ENCODE measurements at places on chromosomes 4 and X.
A peak's percentile ranks its signal among the peaks of the same experiment; 100 is the strongest.

- no peak for DNase-seq
These were observed 129.5 kb downstream of the LARP7 start for GRCh38 chr4:112766422-112766821.

DNA sequence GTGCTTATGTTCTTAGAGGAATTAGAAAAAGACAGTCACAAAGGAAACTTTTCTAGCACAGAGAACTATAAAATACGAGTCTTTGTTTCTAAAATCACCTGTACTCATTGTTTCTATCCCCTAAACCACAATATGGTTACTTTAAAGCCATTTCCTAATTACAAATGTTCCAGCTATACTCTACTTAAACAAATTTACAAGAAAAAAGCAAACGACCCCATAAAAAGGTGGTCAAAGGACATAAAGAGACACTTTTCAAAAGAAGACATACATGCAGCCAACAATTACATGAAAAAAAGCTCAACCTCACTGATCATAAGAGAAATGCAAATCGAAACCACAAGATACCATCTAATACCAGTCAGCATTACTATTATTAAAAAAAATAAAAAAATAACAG is 447.3 kb downstream of the RAB28 start:
- DNase-seq, result no peak

DNA sequence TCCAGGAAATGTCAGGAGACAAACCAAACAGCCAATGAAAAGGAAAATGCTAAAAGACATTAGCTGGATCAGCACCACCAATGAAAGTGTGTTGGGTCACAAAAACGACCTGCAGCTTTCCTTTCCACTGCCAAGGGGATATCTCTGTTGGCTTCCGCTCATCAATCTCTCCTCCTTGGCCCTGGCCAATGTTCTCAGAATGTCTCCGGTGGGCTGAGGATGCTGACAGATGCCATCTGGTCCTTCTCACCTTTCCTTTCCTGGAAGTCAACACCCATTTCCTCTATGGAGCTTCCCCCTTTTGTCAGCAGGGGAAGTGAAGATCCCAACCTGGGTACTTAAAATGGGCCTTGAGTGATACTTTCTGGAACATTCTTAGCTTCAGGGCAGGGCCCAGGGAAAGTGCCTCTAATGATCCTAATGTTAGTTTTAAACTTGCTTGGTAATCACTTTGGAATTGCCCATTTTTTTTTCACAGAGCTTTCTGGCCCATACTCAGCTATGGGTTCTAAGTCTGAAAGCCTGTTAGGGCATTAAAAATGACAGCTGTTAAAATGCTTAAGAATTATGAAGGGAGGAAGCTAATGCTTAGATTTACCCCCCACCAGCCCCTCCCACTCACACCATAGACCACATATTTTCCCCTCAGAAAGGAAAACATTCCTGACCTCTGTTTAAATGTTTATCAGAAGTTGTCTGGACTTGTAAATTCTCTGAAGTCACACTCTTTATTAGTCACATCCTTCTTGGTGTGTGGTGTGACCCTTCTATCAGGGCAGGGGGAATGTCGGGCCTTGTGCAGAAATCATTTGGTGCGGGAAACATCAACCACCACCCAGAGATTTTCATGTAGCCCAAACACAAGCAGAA is 29.2 kb downstream of the IGFBP7 start:
- peak; percentile 82 for DNase-seq

DNA sequence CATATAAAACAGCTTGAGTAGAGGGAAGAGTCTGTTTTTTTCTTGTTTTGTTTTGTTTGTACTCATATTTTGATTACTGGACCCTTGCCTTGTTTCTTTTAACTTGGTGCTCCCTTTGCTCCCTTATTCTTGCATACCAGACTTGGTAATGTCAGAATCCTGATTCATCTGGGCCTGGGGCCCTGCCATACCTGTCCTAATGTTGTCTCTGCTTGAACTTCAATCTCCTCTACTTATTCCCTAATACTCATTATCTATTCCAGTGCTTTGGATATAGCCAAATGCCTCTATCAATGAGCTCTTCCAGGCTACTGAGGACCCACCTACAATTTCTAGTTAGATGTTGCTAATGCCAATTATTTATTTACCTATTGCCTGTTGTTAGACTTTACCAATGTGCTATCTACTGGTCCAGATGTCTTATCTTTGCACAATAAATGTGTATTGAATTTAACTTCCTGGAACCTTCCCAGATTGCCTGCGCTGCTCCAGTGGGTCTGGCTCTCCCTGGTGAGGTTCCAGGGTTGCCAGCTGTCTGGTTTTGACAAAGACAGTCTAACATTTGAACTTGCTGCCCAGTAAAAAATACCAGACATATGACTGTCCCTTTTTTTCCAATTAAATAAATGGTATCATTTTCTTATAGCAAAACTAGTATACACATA is 64.4 kb upstream of the ACSL4 start:
- DNase-seq, result no peak

- no peak for DNase-seq
These were observed 854 bp downstream of the RNF113A start for GRCh38 chrX:119870626-119871131.

- DNase-seq, result no peak
These were observed 43.0 kb upstream of the TAPT1 start for GRCh38 chr4:16269240-16269639.

DNA sequence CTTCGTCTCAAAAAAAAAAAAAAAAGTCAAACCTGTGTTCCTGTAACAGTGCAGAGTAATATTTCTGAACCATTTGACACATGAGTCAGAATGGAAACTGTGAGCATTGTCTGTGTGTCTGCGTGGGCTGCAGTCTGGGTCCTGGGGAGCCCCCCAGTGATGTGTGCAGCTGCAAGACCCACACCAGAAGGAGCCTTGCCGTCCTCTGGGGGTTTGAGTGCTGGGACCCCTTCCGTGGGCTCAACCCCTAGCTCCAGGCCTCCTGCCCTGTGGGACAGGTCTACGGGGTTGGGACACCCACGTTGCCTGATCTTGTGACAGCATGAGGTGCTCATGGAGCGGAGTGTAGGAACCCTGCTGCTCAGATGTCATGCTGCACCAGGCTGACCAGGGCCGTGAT is 43.7 kb downstream of the DDX3X start:
- DNase-seq, result no peak

DNA sequence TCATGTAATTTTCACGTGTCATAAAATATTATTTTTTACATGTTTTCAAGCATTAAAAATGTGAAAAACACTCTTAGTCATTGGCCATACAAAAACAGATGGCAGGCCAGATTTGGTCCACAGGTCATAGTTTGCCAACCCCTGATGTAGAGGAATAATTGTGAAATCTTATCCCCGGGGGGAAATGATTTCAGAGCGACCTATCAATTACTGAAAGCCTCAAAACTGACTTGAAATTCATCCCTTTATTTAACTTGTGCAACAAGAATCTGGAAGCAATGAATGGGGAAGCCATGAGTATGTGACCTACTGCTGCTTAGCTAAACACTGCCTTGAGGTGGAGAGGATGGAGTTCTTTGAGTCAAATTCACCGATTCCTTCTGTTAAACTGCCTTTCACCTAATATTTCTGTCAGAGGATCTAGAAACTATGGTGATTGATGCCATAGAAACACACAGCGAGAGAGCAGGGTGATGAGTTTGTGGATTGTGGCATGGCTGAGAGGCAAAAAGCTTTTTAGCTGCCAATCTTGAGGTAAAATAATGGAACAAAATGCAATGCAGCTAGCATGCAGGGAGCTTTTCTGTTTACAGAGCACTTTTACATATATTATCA is 30.3 kb upstream of the BRS3 start:
- DNase-seq, result no peak

- DNase-seq, result no peak
These were observed 8.3 kb downstream of the SEC24B start for GRCh38 chr4:109441862-109442458.

DNA sequence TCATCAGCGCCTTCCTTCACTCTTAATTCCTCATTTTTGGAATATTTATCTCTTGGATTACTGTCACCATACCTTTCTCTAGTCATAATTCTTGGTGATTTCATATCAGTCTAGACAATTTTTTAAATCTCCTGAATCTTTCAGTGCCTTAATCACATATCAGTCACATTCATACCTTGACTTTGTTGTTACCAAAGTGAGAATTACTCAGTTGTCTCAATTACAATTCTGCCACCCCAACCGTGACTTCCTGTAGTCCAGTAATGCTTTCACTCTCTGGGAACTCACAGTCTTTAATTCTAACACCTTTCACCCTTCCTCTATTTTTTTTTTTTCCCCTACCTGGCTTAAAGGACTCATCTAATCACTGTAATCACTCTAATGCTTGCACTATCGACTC is 1275.3 kb upstream of the TENM3 start:
- DNase-seq, result no peak

GRCh38 chr4:153467897-153468262 is 1.7 kb downstream of the TMEM131L start:
- DNase-seq, result no peak

DNA sequence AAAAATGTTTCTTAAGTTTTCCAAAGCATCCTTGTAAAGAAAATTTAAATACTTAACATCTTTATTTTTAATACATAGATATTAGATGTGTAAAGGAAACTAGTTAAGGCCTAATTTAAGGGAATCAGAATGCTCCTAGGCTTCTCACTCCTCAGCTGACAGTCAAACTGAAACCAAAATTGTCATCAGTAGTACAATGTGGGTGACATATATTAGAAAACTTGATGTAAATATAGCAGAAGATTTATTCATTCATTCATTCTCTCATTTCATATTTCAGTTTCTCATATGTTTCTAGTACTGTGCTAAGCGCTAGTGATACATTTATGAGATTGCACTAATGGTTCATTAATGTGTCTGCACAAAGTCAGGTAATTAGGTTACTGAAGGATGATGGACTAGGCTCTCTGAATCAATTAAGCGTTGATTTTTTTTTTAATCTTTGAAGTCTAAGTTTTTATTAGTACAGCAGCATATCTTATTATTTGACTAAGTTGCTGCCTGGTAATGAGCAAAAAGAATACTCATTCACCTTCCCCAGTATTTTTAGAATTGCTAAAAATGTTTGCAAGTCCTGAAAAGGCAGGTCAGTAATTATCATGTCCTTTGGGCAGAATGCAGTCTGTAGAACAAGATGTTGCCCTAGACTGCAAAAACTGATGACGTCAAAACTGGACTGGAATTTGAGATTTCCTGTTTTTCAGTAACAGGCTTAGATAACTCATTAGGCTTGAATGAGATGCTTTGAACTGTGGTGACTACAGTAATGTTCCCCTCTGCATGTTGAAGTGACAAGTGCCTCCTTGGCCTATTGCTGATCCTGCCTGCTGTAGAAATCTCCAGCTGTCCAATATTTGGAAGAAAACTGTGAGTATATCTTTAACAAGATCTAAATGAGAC is 128.7 kb downstream of the ARHGAP24 start:
- DNase-seq, result no peak

- DNase-seq, result no peak
These were observed 72.9 kb downstream of the CLDN34 start for GRCh38 chrX:10039821-10040793.

GRCh38 chrX:94743478-94743877 is 1069.5 kb downstream of the FAM133A start:
- no peak for DNase-seq

GRCh38 chrX:21014326-21014725 is 359.9 kb upstream of the CNKSR2 start:
- no peak for DNase-seq

DNA sequence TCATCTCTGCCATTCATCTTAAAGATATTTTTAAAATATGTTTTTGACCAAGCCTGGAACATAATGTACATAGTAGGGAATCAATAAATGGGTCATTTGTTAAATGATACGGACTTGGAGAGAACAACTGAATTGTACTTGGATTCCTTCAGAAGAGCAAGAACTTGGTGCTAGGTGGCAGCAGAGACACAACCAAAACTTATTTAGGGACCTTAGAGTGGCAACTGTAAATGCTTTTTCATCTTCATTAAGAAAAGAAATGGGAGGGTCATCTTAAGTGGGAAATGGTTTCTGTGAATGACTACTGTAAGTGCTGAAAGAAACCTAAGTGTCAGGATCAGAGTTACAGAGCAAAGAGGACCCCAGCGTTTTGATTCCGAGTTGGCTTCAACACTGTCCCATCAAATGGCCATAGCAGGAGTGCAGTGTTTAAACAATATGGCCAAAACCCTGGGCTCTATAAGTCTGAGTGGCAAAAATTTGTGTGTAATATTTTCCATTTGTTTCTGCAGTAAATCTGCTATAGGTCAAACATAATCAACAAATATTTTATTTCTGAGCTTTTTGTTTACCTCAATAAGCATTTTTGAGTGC is 213.6 kb downstream of the PALLD start:
- no peak for DNase-seq

GRCh38 chr4:55458611-55459010 is 62.9 kb downstream of the TMEM165 start:
- DNase-seq, result no peak

- no peak for DNase-seq
These were observed 1692.1 kb downstream of the PCDH19 start for GRCh38 chrX:98717970-98718369.

DNA sequence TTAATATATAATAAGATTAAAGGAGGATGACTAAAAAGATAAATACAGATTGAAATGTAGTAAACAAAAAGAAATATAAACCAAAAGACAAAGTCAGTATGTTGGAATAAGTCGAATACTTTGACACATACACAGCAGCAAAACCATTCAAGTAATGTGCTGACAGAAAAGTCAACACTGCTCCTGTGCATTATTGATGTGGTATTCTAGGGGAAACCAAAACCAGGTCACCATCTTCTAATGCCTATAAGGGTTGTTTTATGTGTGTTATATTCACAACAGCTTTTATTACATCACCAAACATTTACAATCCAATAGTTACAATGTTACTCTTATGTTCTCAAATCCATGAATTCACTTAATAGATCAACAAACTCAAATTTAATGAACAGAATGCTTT is 111.8 kb upstream of the DKK2 start:
- DNase-seq, result no peak

DNA sequence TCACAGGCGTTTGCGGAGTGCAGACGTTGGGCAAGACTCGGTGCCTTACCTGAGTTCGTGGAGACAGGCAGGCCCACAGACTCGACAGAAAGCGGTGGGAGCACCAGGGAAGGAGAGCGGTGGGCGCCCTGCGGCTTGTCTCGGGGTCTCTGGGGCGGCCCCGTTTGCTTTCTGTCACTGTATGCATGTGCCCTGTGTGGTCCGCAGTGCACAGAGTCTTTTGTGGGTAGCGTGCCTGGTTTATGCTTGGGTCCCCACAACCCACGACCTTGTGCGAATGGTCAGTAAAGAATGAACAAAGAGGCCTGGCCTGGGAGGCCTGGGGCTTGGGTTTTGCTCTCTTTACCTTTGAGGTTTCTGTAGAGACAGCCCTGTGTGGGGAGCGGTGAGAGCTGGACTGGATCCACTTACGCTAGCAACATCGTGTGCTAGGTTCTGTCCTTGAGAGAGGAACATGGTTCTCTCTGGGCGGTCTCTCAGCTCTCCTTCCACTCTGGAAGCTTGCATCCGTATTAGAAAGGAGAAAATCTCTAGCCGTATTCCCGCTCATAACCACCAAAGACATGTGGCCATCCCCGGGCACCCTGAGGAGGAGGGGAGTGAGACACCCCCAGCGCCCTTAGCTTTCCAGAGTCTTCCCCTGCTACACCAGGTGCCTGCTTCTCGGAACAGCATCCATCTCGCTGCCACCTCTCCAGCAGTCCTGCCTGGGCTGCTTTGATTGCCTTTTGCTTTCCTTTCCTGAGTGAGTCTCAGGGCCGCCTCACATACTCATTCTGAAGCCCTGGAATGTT is 1.2 kb downstream of the TADA2B start:
- DNase-seq, result no peak

Data from renal pelvis (tissue), 12 donors.